NCI-H510A treated with DMSO at 0.1 percent for 48 hours (cell line): ENCODE measurements at places on chromosomes 6 and 20.

DNA sequence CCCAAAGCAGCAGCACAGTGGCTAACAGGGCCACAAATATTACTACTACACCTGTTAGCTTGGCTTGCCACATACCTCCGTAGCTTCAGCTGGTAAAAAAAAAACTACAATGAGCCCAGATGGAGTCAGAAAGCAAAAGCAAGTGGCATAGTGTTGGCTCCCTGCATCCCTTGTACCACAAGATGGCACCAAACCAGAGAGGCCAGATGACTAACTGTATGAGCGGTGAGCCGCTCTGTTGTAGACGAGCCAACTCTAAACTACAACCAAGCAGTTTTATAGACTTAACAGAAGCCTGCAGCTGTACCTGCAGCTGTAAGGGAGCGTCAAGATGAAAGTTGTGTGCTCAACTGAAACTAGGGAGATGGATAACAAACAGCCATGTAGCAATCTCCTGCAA, 84.5 kb upstream of the MCHR2 start:
- no peak for DNase-seq

DNA sequence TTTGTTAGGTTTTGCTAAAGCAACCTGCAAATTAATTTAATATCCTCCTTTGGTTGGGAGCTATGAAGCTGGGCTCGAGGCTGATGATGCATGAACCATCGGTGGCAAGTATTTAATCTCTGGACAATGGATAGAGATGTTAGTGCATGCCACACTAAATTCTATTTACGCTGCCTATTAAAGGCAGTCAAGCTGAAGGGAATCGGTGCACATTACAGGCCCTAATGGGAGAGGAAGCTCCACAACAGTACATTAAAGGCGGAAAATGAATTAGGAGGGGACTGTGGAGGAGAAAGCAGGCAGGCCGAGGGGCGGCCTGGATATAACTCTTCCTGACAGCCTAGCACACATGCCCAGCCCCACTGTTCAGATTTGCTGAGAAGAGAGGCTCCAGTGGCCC, 132.4 kb upstream of the MAFB start:
- no peak for DNase-seq

GRCh38 chr6:151112130-151112529, 127.6 kb upstream of the AKAP12 start:
- no peak for DNase-seq

DNA sequence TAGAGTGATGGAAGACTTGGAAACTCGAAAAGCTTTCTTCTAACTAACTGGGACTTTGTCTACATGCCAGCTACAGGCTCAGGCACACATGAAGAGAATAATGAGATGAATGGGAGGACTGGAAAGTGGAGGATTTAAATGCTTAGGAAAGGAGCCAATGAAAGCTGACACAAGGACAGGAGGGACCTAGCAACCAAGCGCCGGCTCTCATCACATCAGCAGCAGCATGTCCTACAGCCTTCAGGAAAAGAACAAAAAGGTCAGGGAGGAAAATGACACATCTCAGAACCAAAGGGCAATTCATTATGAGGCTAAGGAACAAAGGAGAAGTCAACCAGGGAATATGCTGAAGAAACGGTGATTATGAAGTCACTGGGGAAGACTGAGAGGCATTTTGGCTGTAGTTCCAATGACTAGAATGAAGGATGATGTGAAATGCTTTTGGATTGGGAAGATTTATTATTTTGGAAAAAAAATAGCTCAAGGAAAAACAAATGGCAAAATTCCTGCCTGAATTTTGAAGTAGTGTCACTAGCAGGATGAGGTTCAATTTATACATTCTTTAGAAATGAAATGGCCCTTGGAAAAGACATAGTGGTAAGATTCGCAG, 5.7 kb downstream of the BACH2 start:
- DNase-seq, result no peak

GRCh38 chr6:130382872-130383490, 17.2 kb downstream of the TMEM200A start:
- DNase-seq, result no peak

DNA sequence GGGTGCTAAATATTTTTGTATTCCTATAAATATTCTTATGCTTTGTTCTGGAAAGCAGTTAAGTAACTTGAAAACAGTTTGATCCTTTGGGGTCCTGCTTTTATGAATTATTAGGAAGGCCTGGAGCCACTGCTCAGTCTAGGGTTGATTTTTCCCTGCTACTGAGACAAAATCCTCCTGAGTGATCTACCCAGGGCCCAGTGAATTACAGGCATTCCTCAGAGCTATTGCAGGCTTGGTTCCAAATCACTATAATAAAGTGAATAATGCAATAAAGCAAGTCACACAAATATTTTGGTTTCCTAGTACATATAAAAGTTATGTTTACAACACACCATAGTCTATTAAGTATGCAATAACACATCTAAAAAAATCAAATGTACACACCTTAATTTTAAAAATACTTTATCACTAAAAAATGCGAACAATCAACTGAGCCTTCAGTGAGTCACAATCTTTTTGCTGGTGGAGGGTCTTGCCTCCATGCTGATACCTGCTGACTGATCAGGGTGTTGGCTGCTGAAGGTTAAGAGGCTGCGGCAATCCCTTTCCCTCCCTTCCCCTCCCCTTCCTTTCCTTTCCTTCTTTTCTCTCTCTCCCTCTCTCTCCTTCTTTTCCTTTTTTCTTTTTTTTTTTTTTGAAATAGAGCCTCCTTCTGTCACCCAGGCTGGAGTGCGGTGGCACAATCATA, 43.0 kb downstream of the DNAAF9 start:
- no peak for DNase-seq
